Temporal lobe (tissue), 4 donors: ENCODE measurements at places on chromosomes 5 and 9. TPM values are rescaled to one million over a fixed set of nuclear protein-coding genes. Genes with fewer than 3 reads are reported as not detected.

LRRC14B gene
- total RNA-seq = 0.25 TPM

RNF38 gene
- 49.7 TPM for total RNA-seq

GHR gene
- total RNA-seq = 1.7 TPM

CTXN3 gene
- 3.2 TPM for total RNA-seq

NINJ1 gene
- total RNA-seq = 6.9 TPM

DIPK1B gene
- total RNA-seq = 18.2 TPM

DMRT3 gene
- not detected for total RNA-seq

LHX3 gene
- under 0.01 TPM for total RNA-seq

PTPN3 gene
- 4.4 TPM for total RNA-seq

KCNIP1 gene
- total RNA-seq = 15.0 TPM

OR4F3 gene
- total RNA-seq = not detected

SNAPC4 gene
- total RNA-seq = 9.8 TPM

TMEM215 gene
- total RNA-seq = 0.25 TPM

HAVCR2 gene
- 3.9 TPM for total RNA-seq

FOXE1 gene
- not detected for total RNA-seq

PCDHGB7 gene
- total RNA-seq = 14.8 TPM

PFN3 gene
- total RNA-seq = 0.74 TPM

ODF2 gene
- total RNA-seq = 13.3 TPM

KIAA0825 gene
- 25.1 TPM for total RNA-seq

LRRC70 gene
- 3.2 TPM for total RNA-seq

UQCRQ gene
- total RNA-seq = 76.2 TPM
